ENCODE measurements at places on chromosomes 3 and 15.

- DNase-seq: no peak
These were observed 58.7 kb downstream of the FOXB1 start for GRCh38 chr15:60062826-60063225.

GRCh38 chr3:126921085-126921824, 61.7 kb upstream of the PLXNA1 start:
- DNase-seq: no peak

DNA sequence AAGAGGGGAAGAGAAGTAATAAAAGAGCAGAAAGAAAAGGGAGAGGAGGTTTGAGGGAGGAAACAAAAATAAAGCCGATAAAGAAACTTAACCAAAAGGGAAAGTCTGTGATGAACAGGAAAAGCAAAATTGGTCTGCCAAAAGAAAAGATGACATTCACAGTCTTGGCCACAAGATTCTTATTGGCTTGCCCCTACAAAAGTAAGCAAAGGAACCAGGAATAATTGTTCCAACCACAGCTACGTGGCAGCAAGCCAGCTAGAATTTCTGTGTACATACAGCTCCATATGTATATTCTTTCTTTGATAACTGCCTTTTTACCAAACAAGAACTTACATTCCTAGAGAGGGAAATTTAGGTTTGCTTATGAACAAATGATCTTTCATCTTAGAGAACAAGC, 79.6 kb downstream of the MLH1 start:
- no peak for DNase-seq

DNA sequence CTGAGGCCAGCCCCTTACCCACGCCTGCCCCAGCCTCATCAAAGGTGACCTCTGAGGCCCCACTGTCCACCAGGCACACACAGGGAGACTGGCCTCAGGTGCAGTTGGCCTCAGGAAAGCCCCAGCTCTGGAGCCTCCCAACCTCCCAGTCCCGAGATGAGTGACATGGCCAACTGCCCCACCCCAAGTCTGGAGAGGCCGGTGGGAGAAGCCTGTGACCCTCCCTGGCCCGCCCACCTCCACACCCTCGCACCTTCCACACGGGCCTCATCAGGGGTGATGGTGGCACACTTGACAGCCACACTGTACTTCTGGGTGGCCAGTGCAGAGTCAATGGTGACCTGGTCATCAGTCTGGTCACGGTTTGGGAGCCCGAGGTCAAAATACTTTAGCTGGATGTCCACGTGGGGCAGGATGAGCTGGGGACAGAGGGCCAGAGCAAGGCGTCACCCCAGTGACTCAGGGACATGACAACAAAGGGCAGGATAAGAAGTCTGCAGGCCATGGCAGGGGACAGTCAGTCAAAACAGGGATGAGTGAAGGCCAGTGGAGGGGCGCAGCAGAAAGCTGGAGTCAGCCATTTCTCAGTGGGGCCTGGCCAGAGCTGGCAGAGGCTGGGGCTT, 11.9 kb downstream of the IDH2 start:
- DNase-seq: no peak

DNA sequence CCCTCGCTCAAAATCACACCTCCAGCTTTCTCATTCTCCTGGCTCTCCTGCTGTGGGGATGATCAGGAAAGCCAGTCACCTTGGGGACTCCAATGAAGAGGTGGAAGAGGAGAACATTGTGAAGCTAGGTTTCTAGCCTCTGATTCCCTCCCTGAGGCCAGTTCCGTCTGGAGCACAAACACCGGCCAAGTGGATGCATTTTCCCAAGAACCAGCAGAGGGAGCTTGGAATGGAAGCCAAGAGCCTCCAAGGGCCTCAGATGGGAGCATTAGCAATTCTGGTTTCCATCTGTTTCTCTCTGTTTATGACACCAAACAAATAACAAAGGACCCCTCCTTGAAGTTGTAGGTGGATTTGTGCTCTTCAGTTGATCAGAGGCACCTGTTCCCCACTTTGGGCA, 40.6 kb upstream of the NMNAT3 start:
- no peak for DNase-seq

Data from NCI-H187 (cell line).